ENCODE measurements at places on chromosomes 4 and X.
A peak's percentile ranks its signal among the peaks of the same experiment; 100 is the strongest.

DNA sequence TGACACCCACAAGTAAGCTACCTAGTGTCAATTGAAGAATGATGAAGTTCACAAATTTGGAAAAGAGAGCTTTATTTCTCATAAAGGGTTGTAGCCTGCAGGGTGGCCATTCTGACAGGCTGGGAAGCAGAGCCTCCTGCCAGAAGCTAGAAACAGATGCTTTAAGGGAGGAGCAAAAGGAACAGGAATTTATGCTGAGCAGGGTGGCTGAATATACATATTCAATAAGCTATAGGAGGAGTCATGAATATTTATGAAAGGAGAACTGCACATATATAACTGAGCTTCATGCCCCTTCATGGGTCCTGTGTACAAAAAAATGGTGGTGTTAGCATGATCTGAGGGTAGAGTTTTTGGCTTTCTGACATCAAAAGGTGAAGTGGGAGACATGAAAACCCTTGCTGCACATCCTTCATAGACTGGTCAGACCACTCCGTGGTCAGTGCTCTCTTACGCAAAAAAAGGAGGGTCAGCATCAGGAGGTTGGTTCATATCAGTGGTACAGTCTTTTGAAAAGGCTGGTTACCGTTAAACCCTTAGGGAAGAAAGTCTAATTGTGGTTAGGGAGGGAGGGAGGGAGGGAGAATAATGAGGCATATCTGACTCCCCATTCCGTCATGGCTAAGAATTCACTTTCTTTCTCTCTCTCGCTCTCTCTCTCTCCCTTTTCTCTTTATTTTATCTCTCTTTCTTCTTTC, 121.4 kb downstream of the LUZP4 start:
- H3K27ac ChIP-seq: no peak overlapping the region
- H3K36me3 ChIP-seq: no peaks in the 10 kb centered on the region
- no peaks in the 10 kb centered on the region for H3K27me3 ChIP-seq
- H3K4me1 ChIP-seq: peaks cover 9% of the 10 kb centered on the region
- DNase-seq: no peak
- H3K4me3 ChIP-seq: no peak overlapping the region

DNA sequence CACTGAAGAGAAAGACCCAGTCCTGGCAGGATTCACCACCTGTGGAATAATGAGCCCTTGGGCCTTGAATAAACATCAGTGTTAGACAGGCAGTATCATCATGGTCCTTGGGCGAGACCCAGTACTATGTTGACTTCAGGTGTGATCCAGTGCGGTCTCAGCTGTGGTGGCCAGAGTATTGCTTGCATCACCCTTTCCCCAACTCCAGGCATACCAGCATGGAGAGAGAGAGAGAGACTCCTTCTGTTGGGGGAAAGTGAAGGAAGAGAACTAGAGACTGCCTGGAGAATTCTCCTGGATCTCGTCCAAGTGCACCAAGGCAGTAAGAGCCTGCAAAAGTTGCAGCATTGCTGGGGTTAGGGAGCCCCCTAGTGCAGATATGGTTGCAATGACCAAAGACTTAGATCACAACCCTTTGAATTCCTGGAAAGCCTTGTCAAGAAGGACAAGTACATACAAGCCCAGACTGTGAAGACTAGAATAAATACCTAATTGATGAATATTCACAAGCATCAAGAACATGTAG, 61.1 kb upstream of the VAMP7 start:
- DNase-seq: no peak
- H3K36me3 ChIP-seq: no peaks in the 10 kb centered on the region
- no peak overlapping the region for H3K4me3 ChIP-seq
- peak overlapping the region; percentile 1 for H3K27ac ChIP-seq

DNA sequence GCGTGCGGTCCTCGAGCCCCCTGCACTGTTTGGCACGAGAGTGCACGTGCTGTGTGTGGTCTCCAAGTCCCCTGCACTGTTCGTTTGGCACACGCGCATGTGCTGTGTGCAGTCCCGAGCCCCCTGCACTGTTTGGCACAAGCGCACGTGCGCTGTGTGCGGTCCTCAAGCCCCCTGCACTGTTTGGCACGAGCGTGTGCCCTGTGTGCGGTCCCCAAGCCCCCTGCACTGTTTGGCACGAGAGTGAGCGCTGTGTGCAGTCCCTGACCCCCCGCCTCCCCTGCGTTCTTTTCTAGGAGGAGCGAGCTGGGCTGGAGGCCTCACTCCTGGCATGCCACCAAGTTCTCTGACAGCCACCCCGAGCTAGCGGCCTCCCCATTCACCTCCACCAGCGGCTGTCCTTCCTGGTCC, 76.5 kb upstream of the CLDN34 start:
- no peaks in the 10 kb centered on the region for H3K27me3 ChIP-seq
- H3K4me1 ChIP-seq: no peaks in the 10 kb centered on the region
- H3K27ac ChIP-seq: no peak overlapping the region
- no peak overlapping the region for H3K4me3 ChIP-seq

DNA sequence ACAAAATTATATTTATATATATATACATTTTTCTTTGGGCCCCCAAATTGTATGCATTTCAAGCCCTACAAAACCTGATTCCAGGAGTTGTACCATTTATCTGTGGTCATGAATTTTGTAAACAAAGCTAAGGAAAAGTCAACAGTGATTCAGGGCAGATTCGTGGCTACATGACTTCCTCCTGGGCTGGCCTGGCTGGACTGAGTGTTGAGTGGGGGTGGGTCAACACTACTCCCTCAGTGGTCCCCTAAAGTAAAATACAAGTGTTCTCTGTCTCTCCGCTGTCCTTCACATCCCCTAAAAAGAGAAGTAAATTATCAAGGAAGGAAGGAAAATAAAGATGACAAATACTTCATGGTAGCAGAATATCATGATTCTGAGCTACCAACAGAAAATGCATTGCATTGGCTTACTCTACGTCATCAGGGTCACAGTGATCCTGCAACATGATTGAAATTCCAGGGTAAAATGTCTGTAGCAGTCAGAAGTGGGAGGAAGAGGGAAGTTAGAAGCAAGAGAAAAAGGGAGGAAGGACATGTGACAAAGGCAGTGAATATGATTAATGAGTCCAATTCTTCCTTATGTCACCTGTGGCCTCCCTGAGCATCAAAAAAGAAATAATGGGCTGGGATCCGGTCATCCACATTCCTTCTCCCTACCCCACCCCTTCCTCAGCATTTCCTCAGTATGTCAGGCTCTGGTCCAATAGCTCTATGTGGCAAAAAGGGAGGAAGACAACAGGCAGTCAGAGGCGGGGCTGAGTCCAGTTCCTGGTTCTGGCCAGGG, 42.4 kb upstream of the MYOZ2 start:
- H3K4me1 ChIP-seq: peaks cover 4% of the 10 kb centered on the region
- H3K27ac ChIP-seq: peak overlapping the region; percentile 87
- H3K4me3 ChIP-seq: no peak overlapping the region
- H3K36me3 ChIP-seq: no peaks in the 10 kb centered on the region

DNA sequence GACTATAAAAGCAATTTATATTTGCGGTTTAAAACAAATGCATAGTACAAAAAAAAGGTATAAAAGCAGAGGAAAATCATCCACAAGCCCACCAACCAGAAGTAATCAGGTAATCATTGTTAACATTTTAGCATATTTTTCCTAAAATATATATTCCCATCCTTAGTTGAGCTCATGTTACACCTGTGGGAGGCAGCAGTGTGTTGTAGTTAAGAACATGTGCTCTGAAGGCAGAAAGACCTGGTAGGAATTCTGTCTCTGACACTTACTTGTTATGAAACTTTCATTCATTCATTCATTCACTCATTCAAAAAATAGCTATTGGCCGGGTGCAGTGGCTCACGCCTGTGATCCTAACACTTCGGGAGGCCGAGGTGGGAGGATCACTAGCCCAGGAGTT, 15.4 kb upstream of the CDKL5 start:
- H3K4me3 ChIP-seq: no peak overlapping the region
- H3K27me3 ChIP-seq: no peaks in the 10 kb centered on the region
- no peak overlapping the region for H3K27ac ChIP-seq
- DNase-seq: no peak
- no peaks in the 10 kb centered on the region for H3K4me1 ChIP-seq

- no peak for DNase-seq
- no peaks in the 10 kb centered on the region for H3K36me3 ChIP-seq
- H3K4me3 ChIP-seq: no peak overlapping the region
- H3K4me1 ChIP-seq: no peaks in the 10 kb centered on the region
Measured at GRCh38 chrX:48794911-48795515, 6.9 kb upstream of the HDAC6 start.

GRCh38 chr4:82728301-82728700, 70.3 kb downstream of the SCD5 start:
- peaks cover 6% of the 10 kb centered on the region for H3K4me1 ChIP-seq
- H3K4me3 ChIP-seq: no peak overlapping the region
- H3K27ac ChIP-seq: peak overlapping the region; percentile 12
- H3K27me3 ChIP-seq: no peaks in the 10 kb centered on the region

DNA sequence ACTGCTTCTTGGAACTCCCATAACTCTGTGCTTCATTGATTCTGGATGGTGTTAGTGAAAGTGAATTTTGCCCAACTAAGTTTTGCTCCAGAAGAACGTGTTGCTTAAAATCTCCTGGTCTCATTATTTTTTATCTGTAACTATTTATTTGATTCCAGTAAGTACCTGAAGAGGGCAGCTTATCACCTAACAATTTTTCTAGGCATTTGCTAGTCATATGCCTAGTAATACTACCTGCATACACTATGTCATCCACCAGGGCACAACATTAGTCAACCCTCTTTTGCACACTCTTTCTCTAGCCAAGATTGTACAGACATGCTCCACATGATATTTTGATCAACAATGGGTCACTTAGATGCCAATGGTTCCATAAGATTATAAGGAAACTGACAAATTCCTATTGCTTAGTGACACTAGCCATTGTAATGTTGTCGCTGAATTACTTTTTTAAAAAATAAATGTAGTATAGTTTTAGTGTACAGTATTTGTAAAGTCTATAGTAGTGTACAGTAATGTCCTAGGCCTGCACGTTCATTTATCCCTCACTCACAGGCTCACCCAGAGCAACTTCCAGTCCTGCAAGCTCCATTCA, 499.9 kb upstream of the AADAT start:
- no peak overlapping the region for H3K27ac ChIP-seq
- no peak for DNase-seq
- H3K4me1 ChIP-seq: no peaks in the 10 kb centered on the region
- H3K4me3 ChIP-seq: no peak overlapping the region
- no peaks in the 10 kb centered on the region for H3K27me3 ChIP-seq
- H3K36me3 ChIP-seq: no peaks in the 10 kb centered on the region

- no peak overlapping the region for H3K4me3 ChIP-seq
- no peak overlapping the region for H3K27ac ChIP-seq
- H3K27me3 ChIP-seq: no peaks in the 10 kb centered on the region
- H3K36me3 ChIP-seq: no peaks in the 10 kb centered on the region
- DNase-seq: no peak
- H3K4me1 ChIP-seq: peaks cover 13% of the 10 kb centered on the region
Measured at GRCh38 chr4:106038012-106038411, 142.7 kb downstream of the NPNT start.

DNA sequence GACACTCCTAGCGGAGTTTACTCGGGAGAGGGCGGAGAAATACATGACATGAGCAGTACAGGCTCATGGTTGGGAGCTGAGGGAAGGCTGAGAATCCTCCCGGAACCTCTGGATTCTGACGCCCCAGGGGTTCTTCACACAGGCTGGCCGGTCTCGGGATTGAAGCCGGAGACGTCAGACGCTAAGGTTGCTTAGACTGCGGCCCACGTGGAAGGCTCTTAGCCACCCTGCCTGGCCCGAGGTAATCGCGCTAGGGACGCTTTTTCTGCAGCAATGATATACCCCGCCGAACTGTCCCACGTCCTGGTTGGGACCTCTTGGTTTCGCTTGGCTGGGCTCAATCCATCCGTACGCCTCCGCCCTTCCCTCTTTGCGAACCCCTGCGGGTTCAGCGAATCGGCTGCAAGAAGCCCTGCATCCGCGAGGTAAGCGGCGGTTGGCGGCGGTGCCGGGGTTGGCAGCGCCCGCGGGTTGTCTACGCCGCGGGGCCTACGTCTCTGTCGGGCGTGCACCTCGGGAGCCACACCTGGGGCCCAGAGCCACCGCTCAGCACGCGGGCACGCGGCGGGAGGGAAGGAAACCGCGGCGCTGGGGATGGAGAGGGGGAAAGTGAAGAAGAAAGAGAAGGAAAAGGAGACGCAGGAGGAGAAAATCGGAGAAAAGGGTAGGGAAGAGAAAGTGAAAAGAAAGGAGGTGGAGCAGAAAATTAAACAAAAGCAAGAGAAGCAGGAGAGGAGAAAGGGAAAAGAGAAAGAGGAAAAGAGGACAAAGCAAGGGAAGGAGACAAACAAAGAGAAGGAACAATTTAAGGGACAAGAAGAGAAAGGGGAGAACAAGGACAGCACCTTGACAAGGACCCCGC, at the start of gene ARL9:
ARL9 (plus strand) TSS at position 523 of the 862 bp plus-strand sequence; CDS start at position 595, 72 bp downstream.
- H3K27ac ChIP-seq: peak within 1 kb of the TSS; percentile 60
- H3K4me1 ChIP-seq: no peaks in the 10 kb centered on the region
- peaks cover 14% of the 10 kb centered on the region for H3K36me3 ChIP-seq
- H3K4me3 ChIP-seq: peak within 1 kb of the TSS; percentile 94
- DNase-seq: no peak
